ENCODE measurements at places on chromosomes 13 and 19.

GRCh38 chr19:42658076-42658475, 63.4 kb upstream of the CEACAM8 start:
- DNase-seq: no peak

- DNase-seq: peak; percentile 2
These were observed 48.4 kb downstream of the WASF3 start for GRCh38 chr13:26605845-26606244.

GRCh38 chr19:39923862-39924261, 10.6 kb downstream of the FCGBP start:
- DNase-seq: no peak

DNA sequence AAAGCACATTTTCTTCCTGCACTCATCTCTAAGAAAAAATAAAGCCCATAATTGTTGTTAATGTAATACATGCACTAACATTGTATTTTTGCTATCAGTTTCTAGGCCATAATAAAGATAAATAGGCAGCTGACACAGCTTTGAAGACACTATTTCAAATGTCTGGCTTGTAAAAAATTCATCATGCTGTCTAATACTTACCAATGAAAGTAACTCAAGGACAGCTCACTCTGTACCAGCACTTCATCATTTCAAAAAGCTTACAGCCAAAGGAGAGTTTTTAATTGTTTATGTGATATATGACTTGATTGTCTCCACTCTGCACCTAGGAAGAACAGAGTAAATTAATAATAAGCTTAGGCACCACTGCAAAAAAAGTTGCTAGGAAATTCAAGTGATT, 1423.3 kb upstream of the PCDH20 start:
- DNase-seq: no peak

GRCh38 chr19:56491399-56491798, 14.3 kb upstream of the ZNF667 start:
- no peak for DNase-seq

DNA sequence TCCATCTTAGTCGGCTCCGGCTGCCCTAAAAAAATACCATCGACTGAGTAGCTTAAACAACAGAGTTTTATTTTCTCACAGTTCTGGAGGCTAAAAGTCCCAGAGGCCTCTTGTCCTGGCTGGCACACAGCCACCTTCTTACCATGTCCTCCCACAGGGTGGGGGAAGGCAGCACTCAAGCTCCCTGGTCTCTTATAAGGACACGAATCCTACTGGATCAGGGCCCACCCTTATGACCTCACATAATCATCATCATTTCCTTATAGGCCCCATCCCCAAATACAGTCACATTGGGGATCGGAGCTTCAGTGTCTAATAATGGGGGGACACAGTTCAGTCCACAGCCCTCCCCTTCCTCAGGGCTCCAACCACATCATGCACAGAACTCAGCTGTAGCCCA, 2.6 kb upstream of the TUBA3C start:
- DNase-seq: no peak

- no peak for DNase-seq
These were observed 3.7 kb upstream of the TUBA3C start for GRCh38 chr13:19185086-19185864.

DNA sequence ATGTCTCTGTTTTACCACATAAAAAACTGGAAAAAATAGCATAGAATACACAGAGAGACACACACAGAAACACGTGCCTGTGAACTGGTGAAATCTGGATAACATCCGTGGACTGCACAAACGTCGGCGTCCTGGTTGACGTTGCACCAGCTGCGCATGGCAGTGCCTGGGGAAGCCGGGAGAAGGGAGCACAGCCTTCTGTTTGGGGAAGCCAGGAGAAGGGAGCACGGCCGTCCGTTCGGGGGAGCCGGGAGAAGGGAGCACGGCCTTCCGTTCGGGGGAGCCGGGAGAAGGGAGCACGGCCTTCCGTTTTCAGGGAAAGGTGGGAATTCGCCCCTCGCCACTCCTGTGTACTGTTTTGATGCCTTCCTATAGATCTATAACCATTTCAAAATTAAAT, 63.8 kb upstream of the C13orf46 start:
- no peak for DNase-seq

DNA sequence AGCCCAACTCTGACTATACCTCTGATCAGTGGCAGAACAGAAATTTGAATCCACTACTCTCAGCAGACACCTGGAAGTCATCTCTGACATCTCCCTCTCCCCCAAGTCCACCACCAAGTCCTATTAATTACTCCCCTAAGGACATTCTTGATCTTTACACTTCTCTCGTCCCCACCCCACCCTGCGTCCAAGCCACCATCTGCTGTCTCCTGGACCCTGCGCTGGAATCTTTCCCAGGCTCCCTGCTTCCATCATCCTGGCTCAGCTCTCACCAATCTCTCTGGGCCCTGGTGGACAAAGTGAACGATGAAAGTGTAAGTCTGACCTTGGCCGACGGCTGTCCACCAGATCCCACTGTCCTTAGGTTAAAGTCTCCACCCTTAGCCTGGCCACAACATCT, 145.6 kb upstream of the GJB6 start:
- DNase-seq: no peak

DNA sequence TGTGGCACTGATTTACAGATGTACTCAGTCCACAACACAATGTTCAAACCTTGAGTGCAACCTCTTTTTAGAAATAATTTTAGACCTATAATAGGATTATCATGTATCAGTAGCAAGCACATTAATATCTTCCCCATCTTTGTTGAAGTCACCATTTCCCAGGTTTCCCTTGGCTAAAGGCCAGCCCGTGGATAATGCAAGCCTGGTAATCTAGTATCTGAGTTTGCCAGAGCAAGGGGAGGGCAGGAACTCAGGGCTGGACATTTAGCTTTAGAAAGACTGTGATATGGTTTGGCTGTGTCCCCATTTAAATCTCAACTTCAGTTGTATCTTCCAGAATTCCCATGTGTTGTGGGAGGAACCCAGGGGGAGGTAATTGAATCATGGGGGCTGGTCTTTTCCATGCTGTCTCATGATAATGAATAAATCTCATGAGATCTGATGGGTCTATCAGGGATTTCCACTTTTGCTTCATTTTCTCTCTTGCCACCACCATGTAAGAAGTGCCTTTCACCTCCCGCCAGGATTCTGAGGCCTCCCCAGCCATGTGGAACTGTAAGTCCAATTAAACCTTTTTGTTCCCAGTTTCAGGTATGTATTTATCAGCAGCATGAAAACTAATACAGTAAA, 37.7 kb downstream of the SLC6A16 start:
- DNase-seq: no peak

- no peak for DNase-seq
These were observed 85.8 kb upstream of the UBL3 start for GRCh38 chr13:29936051-29936813.
